ENCODE measurements at places on chromosomes 11 and 22.
A peak's percentile ranks its signal among the peaks of the same experiment; 100 is the strongest.

DNA sequence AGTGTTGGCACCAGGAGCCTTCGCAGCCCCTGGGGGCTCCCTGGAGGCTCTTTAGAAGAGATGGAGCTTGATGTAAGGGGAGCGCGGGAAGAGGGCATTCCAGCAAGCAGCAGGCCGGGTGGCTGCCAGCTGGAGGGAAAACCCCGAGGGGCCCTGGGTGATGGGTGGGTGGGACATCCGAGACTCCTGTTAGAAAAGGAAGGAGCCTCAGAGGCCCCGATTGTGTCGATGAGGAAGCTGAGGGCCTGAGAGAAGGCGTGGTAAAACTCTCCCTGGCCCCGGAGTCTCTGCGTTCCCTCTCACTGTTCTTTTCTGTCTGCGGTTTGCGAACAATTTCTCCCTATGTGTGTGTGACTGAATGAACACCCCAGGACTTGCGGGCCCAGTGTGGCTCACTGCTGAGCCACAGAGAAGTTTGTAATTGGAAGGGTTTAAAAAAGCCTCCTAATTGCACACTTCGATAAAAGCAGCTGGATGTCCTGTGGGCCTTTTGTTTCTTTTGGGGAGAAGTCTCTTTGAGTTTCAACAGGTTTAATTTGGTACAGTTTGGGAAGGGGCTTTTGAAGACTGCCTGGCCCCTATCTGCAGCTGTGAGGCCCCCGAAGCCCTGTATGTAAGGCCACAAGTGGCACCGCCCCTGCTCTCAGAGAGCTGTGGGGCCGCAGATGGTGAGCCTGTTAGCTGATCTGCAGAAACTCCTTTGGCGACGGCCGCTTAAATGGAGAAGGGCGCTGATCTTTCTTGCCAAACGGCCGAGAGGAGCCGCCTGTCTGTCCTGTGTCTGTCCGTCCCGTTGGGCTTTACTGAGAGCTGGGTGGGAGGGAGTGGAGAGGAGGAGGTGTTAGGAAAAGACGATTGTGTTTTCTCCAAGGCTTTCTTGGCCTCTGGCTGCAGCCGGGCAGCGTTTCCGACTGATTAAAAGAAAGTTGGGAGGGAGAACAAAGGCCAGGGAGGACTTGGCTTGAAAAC, 2.0 kb downstream of the FBLN1 start:
- no peak for DNase-seq

DNA sequence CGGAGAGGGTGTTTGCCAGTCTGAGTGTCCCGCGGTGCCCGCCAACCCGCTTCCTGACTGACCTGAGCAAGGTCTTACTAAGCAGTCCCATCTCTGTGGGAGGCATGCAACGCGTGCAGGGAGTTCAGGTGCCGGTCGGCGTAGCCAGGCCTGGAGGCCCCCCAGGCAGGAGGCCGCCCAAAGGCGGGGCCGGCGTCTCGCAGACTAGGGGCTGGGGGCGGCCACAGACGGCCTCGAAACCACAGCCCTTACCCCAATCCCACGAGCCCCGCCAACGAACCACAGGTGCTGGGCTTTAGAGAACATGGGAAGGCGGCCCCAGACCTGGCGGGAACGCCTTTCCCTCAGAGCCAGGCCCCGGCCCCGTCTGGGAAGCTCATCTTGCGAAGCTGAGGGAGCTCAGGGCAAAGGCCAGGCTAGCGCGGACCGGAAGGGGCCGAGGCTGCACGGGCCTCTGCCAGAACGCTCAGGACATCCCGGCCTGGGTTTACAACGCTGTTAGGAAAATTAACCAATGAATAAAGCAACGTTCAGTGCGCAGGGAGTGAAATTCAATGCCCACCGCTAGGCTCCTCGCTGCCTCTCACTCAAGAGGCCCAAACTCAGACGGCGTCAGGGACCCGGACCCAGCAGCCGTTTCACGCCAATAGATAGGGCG, 2.1 kb upstream of the MTFP1 start:
- DNase-seq = no peak

GRCh38 chr11:85955531-85955930, 100.3 kb downstream of the CCDC83 start:
- no peak for DNase-seq

GRCh38 chr11:76314741-76315090, 66.2 kb downstream of the THAP12 start:
- no peak for DNase-seq

GRCh38 chr11:122816761-122817520, 21.4 kb upstream of the CRTAM start:
- peak; percentile 28 for DNase-seq

GRCh38 chr11:119432484-119433357, 9.7 kb upstream of the THY1 start:
- DNase-seq = no peak

- no peak for DNase-seq
Measured at GRCh38 chr11:118227865-118228785, 3.3 kb upstream of the JAML start.

DNA sequence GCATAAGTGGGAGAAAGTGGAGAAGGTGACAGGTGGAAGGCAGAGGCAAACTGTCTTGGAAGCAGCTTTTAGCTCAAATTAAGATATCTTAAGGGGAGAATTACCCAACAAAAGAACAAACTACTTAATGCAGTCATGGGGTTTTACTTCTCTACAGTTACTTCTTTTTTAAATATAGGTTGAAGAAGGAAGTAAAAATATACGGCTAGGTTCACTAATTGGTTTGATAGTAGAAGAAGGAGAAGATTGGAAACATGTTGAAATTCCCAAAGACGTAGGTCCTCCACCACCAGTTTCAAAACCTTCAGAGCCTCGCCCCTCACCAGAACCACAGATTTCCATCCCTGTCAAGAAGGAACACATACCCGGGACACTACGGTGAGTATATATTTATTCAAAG, 40.8 kb downstream of the PDHX start:
- no peak for DNase-seq

- no peak for DNase-seq
Measured at GRCh38 chr11:1668911-1669473, 28.0 kb upstream of the KRTAP5-6 start.

DNA sequence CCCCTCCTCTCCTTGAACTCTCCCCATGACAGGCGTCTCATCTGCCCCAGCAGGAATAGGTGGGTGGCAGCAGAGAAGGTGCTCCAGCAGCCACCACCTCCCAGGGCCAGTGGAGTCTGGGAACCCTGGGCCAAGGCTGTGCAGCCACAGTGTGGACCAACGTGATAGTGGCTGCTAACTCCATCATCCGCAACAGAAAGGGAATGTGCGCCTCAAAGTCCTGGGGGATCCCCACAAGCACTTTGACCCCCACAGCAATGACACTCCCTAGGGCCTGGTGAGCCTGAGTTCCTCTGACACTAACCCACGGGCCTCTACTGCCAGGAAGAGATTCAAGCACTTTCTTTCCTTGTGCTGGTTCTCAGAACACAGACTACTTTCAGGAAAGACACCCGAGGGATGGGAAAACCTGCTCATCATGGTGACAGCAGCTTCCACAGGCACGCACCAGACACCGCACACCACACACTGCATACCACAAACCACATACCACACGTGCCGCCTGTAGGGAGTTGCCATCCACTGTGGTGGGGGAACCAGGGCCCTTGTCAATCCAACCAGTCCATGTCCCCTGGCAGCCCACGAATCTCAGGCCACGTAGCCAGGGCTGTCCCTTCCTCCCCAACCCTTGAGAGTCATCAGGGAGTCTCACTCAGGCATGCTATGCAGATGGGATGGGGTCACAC, 3.4 kb upstream of the SLC25A1 start:
- no peak for DNase-seq

GRCh38 chr11:28133146-28133545, 25.0 kb downstream of the METTL15 start:
- DNase-seq = no peak

- peak; percentile 32 for DNase-seq
Measured at GRCh38 chr22:27462190-27462589, 339.4 kb downstream of the MN1 start.

DNA sequence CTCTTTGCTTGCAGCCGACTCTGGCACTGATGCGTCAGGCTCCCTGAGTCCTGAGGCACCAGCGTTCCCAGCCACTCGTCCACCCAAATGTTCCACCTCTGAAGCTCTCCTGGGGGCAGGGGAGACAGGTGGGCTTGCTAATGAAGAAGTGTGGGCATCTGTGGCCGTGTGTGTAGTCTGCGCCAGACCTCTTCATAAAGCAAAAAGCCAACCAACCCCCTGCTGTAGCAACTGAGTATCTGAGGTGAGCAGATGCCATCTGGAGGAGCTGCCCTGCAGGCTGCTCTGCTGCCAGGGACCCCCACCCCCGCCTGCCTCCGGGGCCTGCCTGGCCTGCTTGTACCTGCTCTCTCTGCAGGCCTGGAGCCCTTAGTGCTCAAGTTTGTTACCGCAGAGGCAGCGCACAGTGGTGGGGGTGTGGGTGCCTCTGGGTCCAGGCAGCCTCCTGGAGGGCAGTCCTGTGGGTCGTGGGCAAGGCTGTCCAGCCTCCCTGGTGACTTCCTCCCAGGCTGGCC, 272.5 kb downstream of the TBC1D22A start:
- DNase-seq = no peak

- DNase-seq = no peak
Measured at GRCh38 chr22:38309614-38310517, 7.4 kb downstream of the CSNK1E start.

All from NCI-H2029 treated with DMSO at 0.1 percent for 48 hours (cell line).